NCI-H1436 treated with DMSO at 0.1 percent for 48 hours (cell line): ENCODE measurements at places on chromosomes 2 and 18.

- DNase-seq, result no peak
Measured at GRCh38 chr18:47260120-47260923, 8.9 kb upstream of the SKOR2 start.

- DNase-seq, result no peak
Measured at GRCh38 chr2:206688453-206688852, 29.7 kb downstream of the DYTN start.

GRCh38 chr2:43585708-43586107, 10.1 kb downstream of the THADA start:
- no peak for DNase-seq

DNA sequence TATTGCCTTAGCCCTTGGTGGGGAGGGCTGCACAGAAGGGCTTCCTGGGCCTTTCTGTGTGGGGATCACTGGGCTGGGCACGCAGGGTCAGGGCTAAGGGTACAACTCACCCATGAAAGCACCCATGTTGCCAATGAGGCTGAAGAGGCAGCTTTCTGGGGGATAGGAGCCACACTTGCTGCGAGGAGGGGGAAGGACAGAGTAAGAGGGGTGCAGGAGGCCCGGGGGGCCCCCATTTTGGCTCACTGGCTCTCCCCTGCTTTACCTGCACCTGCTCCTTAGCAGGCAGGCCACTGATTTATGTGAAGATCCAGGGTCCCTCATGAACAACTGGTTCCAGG, 2.3 kb downstream of the TMEM150A start:
- DNase-seq, result no peak

DNA sequence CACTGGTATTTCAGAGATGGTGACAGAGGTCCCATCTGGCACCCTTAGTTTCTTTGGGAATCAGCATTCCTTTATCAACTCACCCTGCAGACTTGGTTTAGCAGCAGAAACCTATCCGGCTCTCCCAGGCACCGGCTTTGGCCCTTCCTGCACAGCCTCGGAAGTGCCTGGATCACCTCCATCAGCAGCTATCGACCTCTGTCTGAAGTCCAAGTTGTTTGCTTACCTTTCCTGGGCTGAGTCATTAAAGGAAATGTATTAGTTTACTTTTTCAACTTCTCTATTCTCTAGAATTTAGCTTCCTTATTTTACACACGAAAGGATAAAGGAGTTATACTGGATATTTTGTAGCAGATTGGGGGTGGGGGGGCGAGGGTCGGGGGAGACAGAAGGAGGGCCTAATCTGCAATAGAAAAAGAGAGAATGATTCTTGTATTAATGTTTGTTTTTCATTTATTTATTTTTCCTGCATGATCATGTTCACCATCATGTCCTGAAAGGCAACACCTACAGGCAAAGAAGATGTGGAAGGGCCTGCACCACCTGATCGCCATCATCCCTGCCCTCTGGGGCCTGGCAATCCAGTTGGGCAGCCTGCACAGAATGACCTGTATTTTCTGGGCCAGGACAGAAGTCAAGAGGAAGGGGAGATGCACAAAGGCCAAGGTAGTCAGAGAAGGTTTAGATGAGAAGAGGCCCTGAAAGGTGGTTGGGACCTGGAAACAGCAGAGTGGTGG, 22.1 kb upstream of the MAT2A start:
- DNase-seq, result no peak

DNA sequence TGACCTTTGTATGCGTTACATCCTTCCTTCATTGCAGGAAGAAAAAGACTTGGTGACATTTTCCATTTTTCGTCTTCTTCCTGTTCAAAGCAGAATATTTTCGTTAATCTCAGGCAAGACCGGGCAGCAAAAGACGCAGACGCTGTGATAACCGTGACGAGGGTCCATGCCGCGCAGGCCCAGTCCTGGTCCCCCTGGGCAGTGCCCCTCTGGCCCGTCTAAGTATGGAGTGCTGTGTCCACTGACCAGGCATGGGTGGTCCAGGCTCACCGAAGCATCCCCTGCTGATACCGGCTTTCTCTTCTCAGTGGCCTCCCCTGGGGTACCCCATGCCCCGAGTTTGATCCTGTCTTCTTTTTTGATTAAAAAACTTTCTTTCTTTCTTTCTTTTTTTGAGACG, 135.2 kb upstream of the ASB18 start:
- DNase-seq, result no peak

GRCh38 chr2:240935103-240935876, 29.2 kb downstream of the CROCC2 start:
- DNase-seq, result no peak

GRCh38 chr2:2699121-2699505, 368.0 kb upstream of the MYT1L start:
- DNase-seq, result no peak

- no peak for DNase-seq
Measured at GRCh38 chr2:178271629-178272333, 77.5 kb downstream of the OSBPL6 start.

DNA sequence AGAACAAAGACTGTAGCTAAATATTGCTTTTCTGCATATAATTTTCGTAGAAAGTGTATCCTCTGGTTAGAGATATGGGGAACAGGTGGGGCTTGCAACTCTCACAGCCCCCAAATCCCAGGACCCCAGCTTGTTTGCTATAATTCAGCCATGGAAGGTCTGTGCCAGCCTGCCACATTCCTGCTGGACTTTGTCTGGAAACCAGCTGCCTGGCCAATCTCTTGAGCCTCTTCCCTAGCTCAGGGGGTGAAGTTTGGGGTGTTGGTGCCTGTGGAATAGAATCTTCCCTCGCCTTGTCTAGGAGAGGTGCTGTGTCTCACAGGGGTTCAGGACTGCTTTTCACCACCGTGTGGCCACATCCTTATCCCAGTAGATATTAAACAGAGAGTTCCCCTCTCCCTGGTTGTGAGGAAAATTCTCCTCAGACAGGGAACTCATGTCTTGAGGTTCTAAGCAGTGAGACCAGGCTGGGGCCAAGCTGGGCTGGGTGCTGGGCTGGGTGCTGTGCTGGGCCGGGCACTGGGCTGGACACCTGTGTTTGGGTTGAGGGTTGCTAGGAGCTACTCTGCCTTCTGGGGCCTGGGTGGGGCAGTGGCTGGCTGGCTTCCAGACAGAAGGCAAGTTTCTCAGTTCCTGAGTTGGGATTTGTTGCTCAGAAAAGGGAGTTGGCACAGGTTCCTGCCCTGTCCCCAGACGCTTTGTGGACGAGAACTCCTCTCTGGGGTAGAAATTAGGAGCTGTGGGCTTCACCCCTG, 12.3 kb downstream of the TOGARAM2 start:
- DNase-seq, result no peak

DNA sequence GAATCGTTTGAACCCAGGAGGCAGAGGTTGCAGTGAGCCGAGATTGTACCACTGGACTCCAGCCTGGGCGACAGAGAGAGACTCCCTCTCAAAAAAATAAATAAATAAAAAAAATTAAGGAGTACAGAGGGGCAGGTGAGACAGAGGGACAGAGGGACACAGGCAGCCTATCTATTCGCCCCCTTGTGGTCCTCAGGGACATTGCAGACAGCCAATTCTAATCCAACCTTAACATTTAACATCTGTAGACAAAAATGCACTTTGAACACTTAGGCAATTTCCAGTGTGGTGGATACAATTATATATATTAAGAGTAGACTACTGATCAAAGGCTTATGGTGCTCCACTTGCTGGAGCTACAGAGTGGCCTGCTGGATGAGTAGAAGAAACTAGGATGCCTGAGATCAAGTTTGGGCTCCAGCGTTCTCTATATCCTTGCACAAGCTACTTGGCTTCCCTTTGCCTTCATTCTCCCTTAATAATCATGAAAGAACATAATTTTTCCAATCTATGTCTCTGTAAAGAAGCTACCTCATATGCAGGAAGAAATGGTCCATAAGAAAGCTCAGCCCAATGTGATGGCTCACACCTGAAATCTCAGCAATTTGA, 8.2 kb upstream of the SMARCAL1 start:
- no peak for DNase-seq

- no peak for DNase-seq
Measured at GRCh38 chr2:232894746-232895145, 24.7 kb downstream of the SNORC start.
